Stimulated activated CD4-positive, alpha-beta T cell treated with anti-CD3 and anti-CD28 coated beads, Interleukin-15, amount 100 ng/mL, for 1 hour (primary cell): ENCODE measurements at places on chromosomes 3 and 15.

GRCh38 chr3:133441867-133442270 lies 42.0 kb downstream of the BFSP2 start:
- no peak for DNase-seq

- no peak for DNase-seq
These were observed 42.0 kb downstream of the RASA2 start for GRCh38 chr3:141528800-141529199.

DNA sequence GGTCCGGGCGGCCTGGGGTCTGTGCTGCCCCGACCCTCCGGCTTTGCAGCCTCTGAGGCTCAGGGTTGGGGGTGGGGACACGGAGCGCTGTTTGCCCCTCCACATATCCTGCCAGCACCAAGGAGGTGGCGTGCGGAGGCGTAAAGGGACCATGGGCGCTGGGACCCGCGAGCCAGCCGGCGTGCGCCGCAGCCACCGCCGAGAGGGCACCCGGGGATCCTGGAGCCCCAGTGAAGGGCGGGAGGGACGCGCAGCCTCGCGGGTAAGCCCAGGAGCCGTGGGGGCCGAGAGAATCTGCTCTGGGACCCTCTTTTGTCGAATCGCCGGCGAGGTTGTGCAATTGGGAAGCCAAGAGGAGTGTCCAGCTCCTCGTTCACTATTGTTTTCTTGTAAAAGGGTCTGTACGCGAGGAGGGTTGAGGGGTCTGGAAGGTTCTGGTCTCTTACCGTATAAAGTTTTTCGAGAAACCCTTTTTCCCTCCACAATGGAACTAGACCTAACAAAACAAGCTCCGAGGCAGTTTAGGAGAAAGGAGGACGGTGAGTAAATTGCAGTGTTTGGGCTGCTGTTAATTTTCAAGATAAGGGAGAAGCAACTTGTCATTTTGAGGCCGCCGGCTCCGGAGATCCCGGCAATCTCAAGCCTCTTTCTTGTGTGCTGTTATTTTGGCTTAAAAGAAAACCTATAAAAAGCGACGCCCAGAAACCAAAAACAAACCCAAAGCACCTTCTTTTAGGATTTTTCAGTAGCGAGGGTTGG lies 29.9 kb upstream of the ST3GAL6 start:
- DNase-seq = no peak

DNA sequence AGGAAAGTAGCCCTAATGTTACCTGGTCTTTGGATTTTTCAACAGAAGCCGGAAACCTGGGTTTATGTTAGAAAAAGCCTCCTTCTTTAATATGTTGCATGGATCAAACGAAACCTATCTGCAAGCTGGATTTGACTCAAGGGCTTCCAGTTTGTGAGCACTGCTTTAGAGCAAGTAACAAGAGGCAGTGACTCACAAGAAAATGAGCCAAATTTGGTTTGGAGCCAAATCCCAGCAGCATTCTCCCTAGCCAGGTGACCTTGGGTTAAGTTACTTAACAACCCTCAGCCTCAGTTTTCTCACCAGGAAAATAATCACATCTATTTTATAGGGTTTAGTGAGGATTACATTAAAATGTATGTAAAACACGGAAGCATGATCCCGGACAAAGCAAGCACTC lies 215.2 kb upstream of the PRICKLE2 start:
- DNase-seq = no peak

- DNase-seq = no peak
These were observed 919.7 kb upstream of the CADM2 start for GRCh38 chr3:84039099-84039498.

GRCh38 chr3:126117212-126117611 lies 33.3 kb upstream of the SLC41A3 start:
- no peak for DNase-seq

- no peak for DNase-seq
These were observed 22.9 kb upstream of the HHATL start for GRCh38 chr3:42725454-42725853.

- no peak for DNase-seq
These were observed 96.5 kb downstream of the DLG1 start for GRCh38 chr3:197201791-197202452.

- no peak for DNase-seq
These were observed 92.0 kb downstream of the MTHFS start for GRCh38 chr15:79804838-79805237.

DNA sequence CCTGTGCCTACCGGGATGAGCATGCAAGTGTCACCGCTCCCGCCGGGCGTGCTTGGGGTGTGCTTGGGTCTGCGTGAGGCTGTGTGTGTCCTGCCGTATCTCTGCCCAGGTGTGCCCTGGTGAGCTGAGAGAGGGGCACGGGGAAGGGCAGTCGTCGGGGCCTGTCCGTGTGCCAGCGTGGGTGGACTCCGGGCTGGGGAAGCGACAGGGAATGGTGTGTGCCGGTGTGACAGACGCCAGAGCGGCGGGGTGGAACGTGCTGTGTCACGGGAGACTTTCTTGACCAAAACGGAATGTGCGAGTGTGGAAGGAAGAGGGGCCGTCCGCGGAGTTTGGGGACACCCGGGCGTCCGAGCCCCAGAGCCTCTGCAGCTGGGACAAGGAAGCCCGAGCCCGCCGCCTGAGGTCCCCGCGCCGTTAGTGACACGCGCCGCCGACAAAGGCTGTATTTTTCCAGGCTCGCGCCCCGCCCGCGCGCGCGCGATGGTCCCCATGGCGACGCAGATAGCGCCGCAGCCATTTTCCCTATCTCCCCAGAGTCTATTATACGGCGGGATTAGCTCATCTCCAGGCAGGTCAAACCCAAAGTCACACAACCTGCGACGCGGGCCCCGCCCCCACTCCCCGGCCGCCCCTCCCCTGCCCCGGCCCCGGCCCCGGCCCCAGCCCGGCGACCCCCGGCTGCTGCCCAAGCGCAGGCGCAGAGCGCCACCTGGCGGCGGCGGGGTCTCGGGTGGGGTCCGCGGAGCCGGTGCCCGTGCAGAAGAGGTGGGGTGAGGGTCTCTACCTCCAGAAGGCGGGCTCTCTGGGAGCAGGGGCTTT lies 4.5 kb upstream of the GATA2 start:
- DNase-seq = peak; percentile 60

- no peak for DNase-seq
These were observed 3.9 kb downstream of the RPLP1 start for GRCh38 chr15:69456208-69457166.

DNA sequence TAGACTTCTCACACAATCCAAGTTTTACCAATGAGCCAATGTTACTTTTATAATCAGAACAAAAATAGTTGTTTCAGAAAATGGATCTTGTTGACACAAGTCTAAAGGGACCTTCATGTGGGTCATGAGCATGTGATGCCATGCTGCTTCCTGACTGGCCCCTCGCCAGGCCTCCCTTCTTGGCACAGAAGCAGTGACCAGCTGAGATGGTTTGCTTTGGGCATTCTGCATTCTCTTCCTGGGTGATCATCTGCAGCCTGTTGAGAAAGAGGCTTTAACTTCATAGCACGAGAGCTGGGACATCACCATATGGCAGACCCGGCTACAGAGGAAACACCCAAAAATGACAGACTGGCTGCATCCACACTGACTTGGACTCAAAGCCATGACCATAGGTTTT lies 45.7 kb downstream of the TGM4 start:
- DNase-seq = no peak

DNA sequence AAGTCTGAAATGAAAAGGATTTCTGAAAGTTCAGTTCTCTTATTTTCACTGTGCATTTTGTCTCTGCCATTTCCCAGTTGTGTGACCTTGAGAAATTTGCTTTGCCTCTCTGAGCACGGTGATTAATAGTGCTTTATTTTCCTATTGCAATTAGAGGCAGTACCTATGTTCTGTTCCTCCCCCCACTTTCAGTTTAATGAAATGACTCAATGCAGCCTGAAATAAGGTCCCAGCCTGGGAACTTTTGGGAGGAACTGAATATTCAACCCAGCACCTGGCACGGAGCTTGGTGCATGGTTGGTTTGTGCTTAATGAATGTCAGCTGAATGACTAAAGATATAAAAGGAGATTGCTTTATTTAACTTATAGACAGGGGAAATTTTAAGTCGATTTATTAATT lies 352.6 kb downstream of the PDCD6IP start:
- DNase-seq = no peak

DNA sequence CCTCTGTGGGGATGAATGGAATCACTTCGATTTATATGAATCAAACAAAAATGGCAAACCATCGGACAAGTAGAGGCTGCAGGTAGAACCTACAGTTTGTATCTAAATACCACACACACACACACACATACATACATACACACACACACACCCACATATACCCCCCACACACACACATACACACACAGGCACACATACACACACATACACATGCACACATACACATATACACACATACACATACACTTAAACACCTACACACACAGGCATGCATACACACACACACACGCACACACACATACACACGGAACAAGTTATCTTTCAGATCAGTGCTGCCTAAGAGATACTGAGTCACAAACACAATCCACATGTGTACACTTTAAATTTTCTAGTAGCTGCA lies 24.3 kb downstream of the HEG1 start:
- no peak for DNase-seq

GRCh38 chr3:22244761-22245521 lies 493.9 kb upstream of the ZNF385D start:
- DNase-seq = no peak

DNA sequence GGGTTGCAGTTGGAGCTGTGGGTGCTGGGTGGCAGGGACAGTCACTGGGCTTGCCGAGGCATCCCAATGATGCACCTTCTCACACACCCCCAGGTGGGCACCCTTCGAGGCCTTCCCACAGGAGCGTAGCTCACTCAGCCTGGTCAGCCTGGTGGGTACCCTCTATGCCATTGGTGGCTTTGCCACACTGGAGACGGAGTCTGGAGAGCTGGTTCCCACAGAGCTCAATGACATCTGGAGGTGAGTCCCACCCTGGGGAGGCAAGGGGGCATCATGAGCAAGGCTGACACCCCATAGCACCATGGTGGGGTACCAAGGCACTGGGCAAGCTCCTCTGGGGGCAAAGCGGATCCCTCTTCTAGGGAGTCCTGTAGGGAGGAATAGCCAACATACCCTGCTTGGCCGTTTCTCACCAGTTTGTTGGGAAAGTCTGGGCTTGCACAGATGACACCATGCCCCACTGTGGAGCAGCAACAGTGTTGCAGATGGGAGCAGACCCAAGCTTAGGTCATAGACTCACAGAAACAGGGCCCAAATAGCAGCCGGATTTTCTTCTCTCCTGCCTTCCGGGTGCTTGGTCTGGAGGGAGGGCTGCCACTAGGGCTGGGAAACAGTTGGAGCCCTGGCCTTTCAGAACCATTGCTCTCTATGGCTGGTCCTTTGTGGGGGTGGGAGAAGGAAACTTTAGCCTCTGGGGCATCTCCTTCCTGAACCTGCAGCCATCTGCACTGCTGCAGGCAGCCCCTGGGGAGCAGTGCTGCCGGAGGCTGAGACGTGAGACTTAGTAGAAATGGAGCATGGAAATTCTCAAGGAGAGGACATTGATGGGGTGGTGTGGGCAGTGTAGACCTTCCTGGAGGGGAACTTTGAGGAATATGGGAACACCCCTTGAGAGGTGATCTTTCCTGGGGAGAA lies 5.7 kb downstream of the KLHL40 start:
- DNase-seq = no peak

- DNase-seq = no peak
These were observed 33.2 kb downstream of the CHRM5 start for GRCh38 chr15:34001536-34001935.

DNA sequence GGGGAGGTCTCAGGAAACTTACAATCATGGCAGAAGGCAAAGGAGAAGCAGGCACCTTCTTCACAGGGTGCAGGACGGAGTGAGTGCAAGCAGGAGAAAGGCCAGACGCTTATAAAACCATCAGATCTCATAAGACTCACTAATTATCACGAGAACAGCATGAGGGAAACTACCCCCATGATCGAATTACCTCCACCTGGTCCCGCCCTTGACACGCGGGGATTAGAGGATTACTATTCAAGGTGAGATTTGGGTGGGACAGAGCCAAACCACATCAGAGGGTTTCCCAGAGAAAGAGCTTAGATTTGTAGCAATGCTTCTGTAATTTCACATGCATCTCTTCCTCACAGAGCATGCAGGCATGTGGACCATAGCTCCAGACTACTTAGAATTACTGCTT lies 615.7 kb upstream of the UBE2E2 start:
- no peak for DNase-seq

GRCh38 chr3:178602856-178603255 lies 66.6 kb downstream of the KCNMB2 start:
- no peak for DNase-seq

GRCh38 chr15:93185796-93186195 lies 96.8 kb upstream of the RGMA start:
- no peak for DNase-seq

GRCh38 chr15:96329403-96329981 lies 1.0 kb upstream of the NR2F2 start:
- no peak for DNase-seq

DNA sequence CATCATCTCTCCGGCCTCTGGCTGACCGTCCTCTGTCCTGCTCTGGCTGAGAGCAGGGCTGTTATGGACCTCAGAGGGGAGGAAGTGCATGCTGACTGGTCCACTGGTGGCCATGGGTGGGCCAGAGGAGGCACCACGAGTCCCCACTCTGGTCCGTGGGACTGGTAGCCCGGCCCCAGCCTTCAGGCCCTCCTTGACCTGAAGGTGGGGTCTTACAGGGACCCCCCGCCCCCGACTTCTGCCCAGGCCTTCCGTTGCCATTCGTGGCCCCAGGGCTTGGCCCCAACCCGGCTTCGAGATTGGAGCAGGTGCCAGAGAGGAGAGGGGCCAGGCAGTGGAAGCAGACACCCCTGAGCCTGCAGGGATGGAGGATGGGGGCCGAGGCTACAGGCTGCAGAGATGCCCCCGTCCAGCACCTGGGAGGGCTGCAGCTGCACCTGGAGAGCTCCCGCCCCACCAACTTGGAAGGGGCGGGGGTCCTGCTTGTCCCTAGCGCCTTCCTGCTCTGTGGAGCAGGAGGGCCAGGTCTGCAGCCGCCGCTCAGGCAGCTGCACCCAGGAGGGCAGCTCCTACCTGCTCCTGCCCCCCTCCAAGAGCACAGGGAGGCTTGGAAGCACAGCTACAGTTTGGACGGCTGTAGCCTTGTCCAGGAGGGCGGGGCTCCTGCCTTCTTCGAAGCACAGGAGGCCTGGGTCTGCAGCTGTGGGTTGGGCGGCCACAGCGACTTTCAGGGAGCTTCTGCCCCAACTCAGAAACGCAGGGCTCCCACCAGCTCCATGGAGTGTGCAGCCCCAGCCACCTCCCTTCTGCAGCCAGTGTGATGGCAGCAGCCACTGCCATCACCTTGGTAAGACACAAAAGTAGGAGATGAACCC lies 142.5 kb downstream of the KLF13 start:
- no peak for DNase-seq

DNA sequence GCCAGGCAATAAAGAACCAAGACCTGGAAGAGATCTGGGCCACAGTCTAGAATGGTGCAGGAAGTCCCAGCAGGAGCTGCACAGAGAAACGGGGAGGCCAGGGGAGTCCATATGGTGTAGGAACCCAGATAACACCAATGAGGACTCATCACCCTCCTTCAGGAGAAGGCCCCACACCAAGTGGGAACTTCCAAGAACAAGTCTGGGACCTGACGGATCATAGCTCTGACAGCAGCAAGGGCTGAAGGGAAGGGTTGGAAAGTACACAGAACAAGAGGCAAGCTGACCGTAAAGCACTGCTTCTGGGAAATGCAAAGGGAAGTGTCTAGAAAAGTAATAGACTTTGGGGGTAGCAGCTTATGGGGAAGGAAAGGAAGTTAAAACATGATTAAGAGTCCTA lies 34.5 kb downstream of the ANO10 start:
- DNase-seq = no peak
